ENCODE measurements at places on chromosomes 1 and 21.

DNA sequence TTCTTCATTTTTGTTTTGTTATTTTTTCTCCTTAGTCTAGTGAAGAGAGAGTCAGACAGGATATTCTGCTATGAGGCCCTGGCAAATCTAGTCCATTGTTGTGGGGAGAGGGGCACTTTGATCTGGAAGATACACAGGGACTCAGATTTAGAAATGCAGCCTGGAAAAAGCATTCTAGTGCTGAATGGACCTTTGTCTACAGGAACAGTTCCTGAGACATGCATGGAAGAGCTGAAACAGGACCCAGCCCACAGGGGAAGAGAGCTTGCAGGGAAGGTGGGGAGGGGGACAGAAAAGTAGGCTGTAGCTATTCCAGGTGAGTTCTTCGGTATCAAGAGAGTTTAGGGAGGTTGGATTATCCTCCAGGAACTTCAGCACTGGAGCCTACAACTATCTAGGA, 98.5 kb downstream of the AKT3 start:
- DNase-seq: no peak

DNA sequence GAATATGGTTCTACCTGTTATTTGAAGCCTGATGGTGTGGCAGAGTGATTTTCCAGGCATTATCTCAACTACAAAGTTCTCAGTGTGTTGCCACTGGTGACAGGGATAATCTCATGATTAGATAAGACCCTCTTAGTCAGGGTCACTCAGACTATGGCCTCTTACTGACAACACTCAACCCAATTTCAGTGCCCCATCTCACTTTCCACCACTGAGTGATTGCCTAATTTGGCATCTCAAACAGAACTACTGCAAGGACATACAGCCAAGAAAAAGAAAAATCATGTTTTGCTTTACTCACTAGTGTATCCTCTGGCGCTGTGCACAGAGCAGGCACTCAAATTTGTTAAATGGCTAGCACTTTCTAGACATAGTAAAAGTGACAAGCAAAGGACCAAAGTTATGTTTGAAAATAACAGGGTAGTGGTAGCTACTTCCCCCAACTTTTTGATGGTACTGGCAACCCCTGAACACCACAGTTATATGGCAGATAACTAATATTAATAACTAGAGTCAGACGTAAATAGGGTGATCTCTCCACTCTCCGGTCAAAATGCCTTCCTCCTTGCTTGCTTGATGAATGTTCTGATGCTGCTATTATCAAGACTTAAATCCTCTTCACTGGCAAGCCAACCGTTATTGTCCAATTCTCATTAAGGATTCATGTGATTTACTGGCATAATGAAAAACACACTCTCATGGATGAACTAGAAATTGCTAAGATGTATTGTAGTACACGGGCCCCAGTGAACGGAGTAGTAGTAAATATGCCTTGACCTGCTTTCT, 37.1 kb upstream of the SLC30A10 start:
- no peak for DNase-seq

GRCh38 chr1:157624471-157624870, 26.6 kb upstream of the FCRL4 start:
- DNase-seq: no peak

- no peak for DNase-seq
These were observed 278.6 kb upstream of the AJAP1 start for GRCh38 chr1:4375812-4376211.

DNA sequence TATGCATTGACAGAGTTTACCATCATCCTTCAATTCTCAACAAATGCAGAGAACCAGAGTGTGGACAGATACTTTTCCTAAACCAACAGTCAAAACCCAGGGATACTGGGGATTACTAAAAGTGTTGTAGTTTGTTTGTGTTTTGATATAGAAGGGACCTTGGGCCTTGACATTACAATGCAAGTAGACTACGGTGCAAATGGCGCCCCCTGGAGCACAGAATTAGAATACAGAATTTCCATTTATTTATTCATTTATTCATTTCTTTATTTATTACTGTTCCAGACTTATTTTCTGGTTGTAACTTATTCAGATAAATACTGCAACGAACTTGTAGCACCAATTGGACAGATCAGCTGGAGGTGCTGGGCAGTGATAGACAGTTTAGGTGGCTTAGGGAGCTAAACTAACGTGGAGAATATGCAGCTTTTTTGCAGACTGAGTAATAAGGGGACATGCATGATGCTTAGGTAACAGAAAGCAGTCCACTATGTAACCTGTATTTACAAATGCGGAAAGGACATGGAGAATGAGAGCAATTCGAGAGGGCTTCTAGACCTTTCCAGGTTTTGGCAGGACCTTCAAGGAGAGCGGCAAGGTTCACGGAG, 42.6 kb downstream of the KIRREL1 start:
- DNase-seq: peak; percentile 31

GRCh38 chr1:46415514-46415913, 21.4 kb downstream of the FAAH start:
- DNase-seq: no peak

DNA sequence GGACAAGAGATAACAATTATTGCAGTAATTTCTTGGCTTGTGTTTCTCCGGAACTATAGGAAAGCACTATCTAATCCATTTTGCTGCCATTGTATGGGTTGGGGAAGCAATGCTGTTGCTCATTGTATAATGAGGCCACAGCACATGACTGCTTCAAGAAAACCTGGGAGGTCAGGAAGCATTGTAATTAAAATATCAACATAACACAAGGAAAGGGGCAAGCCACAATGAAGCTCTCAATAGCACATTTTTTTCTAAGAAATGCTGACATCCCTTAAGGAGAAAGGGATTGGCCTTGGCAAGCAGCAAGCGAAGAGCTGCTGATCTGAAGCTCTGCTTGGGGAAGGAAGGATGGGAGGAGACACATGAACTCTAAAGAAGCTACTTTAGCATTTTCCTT, 44.0 kb downstream of the PLPP3 start:
- no peak for DNase-seq

- no peak for DNase-seq
These were observed 15.9 kb downstream of the EFNA3 start for GRCh38 chr1:155094622-155094948.

DNA sequence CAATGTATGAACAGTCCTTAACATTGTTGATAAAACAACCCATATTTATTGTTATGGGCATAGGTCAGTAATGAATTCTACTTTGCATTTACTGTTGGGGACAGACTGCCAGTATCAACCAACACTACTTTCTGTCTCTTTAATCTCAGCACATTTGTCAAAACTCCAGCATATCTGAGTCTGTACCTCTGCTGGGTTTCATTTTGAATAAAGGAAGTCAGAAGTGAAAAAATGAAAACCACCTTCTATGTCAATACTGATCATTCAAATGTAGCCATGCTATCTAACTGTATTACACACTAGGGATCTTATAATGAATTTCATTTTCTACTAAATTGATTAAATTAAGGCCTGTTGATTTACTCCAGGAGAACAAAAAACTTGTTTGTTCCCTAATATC, 24.2 kb upstream of the CXADR start:
- DNase-seq: no peak

DNA sequence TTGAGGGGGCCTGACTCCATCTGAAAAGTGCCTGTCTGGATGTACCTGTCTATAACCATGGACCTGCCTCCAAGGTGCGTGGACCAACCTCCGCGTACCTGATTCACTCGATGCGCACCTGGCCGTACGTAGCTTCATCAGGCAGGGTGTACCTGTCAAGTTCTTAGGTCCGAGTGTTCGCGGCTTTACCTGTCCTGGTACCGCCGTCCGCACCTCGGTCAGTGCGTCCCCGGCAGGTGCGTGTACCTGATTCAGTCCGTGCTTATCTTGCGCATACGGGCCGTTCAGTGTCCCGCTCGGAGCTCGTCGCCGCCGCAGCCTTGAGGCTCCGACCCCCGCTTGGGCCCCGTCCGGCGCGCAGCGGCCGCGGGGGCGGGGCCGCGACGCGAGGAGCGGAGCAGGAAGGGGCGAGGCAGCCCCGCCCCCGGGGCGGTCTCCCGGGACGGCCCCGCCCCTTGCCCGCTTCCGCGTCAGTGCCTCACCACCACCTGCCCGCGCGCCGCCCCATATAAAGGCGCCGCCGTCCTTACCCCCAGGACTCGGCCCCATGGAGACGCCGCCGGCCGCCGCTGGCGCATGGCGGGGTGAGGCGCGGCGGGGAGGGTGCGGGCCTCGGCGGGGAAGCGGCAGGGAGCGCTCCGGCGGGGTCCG, at the start of gene ZC3H12A:
Gene ZC3H12A (plus strand): TSS at position 535 of the 651 bp plus-strand sequence. CDS start 917 bp downstream, outside the sequence.
- peak; percentile 93 for DNase-seq

- peak; percentile 51 for DNase-seq
These were observed 115.5 kb downstream of the DHRS3 start for GRCh38 chr1:12502336-12503109.

DNA sequence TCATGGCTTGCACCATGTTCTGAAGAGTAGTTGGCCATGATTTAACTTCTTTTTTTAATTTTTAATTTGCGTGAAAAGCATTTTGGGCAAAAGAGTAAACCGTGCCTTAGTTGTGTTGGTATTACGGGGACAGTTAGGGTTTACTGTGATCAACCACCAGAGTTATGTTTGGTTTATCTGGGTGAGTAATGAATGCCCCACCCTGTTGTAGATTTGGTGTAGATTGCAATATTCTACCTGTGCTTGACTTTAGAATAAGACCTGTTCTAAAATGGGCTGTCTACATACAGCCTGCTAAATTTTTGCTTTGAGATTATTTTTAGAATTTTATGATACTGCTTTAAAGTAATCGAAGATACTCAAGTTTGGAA, 1.4 kb downstream of the USP25 start:
- DNase-seq: no peak

DNA sequence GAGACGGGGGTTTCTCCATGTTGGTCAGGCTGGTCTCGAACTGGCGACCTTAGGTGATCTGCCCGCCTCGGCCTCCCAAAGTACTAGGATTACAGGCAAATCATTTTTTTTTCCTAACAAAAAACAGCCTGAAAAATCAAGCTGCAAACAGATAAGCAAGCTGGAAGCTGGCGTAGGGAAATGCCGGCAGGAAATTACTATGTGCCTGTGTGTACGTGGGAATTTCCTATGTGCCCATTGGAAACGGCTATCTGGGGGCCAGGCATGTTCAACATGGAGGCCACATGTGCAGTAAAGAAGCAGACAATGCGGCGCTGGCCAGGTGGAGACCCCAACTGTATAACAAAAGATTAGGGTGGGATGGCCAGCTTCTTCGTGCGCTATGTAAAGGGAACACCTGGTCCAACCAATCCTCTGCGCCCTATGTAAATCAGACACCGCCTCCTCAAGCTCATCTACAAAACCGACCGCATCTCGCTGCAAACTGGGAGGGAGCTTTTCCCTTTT, 9.1 kb upstream of the AADACL4 start:
- DNase-seq: no peak

GRCh38 chr1:228410015-228410414, 3.4 kb upstream of the TRIM11 start:
- DNase-seq: no peak

DNA sequence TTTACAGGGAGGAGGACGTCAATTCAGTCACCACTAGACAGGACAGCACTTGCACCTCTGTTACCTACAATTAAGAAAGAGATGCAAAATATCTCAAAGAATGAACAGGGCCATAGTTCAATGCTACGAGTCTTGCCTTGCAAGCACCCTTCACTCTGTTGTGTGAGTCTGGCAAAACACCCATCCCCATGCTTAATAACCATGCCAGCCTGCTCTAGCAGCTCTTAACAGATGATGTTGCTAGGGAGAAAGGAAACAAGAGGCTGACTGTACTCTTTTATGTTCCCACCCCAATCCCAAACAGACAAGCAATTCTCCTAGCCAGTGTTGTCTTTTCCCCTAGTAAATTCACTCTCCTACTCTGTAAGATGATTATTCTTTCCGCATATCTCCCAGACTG, 5.3 kb downstream of the CBR1 start:
- DNase-seq: no peak

- no peak for DNase-seq
These were observed 70.8 kb downstream of the JAK1 start for GRCh38 chr1:64895500-64895899.

DNA sequence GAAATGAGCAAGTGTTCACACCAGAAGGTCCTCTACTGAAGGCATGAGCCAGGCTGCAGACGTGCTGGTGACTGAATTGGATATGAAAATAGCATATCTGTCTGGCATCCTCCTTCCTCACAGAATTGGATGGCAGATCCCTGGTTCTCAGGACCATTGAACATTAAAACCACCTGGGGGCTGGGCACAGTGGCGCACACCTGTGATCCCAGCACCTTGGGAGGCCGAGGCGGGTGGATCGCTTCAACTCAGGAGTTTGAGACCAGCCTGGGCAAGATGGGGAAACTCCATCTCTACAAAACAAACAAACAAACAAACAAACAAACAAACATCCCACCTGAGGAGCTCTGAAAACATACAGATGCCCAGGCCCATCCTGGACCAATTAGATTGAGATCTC, 23.4 kb downstream of the TEX35 start:
- no peak for DNase-seq

- no peak for DNase-seq
These were observed 841.6 kb upstream of the B3GALT2 start for GRCh38 chr1:194028002-194028401.

GRCh38 chr1:3275471-3276340, 178.8 kb upstream of the ARHGEF16 start:
- DNase-seq: no peak

DNA sequence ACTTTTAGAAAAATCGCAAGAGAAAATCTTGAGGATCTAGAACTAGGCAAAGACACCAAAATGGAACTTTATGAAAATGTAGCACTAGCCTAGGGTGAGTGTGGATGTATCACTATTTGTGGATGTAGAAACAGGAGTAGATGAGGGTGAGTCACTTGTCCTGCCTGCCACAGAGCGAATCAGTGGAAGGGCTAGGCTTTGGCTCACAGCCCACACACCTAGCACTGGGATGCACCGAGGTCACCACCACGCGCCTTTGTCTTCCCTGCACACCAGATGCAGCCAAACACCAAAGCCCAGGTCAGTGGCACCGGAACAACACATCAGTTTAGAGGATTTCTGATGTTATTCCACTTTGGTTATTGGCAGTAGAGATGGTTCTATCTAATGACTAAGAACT, 38.2 kb downstream of the PKNOX1 start:
- no peak for DNase-seq

DNA sequence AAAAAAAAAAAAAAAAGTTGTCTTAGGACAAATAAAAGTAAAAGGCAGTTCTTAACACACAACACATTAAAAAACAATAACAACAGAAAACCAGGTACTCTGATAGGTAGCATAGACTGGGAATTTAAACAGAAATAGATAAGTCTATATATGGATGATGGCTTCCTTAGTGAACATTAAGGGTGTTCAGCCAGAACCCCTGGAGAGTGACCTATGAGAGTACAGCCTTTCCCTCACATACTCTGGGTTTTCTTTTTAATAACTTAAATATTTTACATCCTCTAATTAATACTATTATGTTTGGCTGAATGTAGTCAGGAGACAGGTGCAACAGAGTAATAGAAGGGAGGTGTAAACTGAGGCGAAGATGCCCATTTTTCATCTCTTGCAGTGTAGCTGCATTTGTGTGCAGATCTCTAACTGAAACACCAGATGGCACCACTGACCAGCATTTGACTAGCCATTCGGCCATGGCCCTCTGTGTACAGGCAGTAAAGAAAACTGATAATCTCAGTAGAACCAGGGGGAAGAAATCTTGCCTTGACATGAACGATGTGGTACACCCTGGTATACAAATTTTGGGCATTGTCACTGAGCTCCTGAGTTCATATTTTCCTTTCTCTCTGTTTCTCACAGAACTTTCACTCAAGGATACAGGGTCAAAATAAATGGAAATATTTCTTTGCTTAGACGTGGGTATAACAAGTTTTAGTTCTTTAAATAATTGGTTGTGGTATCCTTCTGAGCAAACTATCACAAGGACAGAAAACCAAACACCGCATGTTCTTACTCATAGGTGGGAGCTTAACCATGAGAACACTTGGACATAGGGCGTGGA, 7.6 kb downstream of the TTF2 start:
- peak; percentile 42 for DNase-seq

All from stimulated activated CD4-positive, alpha-beta T cell treated with anti-CD3 and anti-CD28 coated beads, Interleukin-15, amount 100 ng/mL, for 24 hours (primary cell).